ENCODE measurements at places on chromosomes 12 and 14.

DNA sequence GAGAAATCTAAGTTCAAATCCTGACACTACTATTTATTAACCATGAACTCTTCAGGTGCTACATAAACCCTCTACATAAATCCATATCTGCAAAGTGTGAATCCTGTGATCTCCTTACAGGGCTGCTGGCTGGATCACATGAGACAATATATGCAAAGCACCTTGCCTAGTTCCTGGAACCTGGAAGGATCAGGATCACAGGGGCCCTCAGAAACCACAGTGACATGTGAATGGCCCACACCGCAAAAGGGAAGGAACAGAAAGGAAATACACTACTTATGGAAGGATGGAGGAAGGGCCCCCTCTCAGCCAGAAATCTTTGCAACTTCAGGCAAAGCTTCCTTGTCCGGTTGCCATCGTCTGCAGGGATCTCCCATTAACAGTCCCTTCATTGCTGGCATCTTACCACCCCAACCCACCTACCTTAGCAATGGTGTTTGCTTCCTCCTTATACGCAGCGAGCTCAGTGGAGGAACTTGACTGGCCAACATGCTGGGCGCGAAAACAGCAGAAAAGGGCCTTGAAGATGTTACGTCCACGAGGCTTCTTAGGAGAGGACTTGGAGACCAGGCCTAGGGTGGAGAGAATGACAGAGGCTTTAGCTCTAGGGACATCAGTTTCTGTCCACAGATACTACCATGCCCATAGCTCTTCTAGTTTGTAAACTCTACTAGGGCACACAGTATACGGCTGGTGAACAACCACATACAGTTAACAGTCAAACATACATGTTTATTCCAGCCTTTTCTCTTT lies 10.7 kb upstream of the AVIL start:
- DNase-seq = no peak

DNA sequence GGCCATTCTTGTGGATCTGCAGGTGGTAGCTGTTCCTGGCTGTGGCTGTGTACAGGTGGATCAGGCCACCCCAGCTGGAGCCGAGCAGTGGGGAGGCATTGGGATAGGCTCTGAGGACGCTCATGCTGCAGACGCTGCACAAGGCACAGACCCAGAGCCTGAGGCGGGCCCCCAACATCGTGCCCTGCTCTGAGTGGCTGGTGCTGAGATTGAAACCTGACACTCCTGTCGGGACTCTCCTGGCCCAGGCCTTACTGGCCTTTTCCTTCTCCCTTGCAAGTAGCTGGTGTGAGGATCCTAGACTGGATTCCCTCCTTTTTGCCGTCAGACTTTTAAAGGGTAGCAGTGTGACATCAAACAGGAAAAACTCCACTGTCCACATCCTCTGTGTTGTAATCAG lies at the start of gene FGF23:
Gene FGF23 (minus strand): TSS at position 308 of the 400 bp plus-strand sequence. CDS start 130 bp downstream, at position 178.
- no peak for DNase-seq

- DNase-seq = no peak
Measured at GRCh38 chr14:31567655-31568054, 6.5 kb downstream of the NUBPL start.

DNA sequence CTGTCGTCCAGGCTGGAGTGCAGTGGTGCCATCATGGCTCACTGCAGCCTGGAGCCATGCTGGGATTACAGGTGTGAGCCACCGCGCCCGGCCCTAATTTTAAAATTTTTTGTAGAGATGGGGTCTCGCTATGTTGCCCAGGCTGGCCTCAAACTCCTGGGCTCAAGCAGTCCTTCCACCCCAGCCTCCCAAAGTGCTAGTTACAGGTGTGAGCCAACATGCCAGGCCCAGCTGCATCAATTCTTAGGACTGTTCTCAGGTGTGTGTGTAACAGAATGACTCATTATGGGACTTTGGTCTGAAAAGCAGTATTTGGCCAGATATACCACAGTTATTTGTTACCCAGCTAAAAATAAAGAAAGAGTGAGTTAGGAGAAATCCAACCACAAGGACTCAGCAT lies 17.4 kb downstream of the LETMD1 start:
- DNase-seq = no peak

DNA sequence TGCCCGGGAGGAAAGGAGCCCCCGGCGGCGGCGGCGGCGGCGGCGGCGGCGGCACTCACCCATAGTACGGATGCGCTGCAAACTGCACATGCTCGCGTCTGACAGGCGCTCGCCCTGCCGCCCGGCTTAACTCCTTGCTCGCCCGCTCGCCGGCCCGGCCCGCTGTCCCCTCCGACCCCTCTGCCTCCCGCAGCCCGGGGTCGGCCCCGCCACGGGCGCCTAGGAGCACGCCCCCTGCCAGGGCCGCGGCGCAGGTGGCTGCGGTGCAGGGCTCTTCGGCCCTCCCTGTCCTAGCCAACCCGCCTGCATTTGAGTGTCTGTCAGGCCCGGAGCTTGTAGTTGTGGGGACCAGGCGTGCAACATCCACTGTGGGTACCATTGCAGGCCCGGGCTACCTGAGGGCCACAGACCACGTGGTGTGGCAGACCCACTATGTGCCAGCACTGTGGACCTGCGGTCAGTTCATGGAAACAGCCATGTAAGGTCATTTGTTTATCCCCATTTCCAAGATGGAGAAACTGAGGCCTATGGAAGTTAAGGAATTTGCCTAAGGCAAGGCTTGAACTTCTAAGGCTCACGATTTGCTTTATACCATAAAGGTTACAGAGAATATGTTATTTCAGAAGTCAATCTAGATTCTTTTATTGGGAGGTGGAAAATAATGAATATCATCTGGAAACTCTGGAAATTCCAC lies 17.6 kb upstream of the PLEKHH1 start:
- DNase-seq = no peak

- no peak for DNase-seq
Measured at GRCh38 chr12:24861766-24862540, 86.9 kb downstream of the BCAT1 start.

- no peak for DNase-seq
Measured at GRCh38 chr14:63535918-63536317, 7.3 kb downstream of the PPP2R5E start.

- no peak for DNase-seq
Measured at GRCh38 chr14:100711493-100711892, 15.2 kb upstream of the DLK1 start.

- no peak for DNase-seq
Measured at GRCh38 chr14:27040552-27040951, 442.7 kb upstream of the NOVA1 start.

DNA sequence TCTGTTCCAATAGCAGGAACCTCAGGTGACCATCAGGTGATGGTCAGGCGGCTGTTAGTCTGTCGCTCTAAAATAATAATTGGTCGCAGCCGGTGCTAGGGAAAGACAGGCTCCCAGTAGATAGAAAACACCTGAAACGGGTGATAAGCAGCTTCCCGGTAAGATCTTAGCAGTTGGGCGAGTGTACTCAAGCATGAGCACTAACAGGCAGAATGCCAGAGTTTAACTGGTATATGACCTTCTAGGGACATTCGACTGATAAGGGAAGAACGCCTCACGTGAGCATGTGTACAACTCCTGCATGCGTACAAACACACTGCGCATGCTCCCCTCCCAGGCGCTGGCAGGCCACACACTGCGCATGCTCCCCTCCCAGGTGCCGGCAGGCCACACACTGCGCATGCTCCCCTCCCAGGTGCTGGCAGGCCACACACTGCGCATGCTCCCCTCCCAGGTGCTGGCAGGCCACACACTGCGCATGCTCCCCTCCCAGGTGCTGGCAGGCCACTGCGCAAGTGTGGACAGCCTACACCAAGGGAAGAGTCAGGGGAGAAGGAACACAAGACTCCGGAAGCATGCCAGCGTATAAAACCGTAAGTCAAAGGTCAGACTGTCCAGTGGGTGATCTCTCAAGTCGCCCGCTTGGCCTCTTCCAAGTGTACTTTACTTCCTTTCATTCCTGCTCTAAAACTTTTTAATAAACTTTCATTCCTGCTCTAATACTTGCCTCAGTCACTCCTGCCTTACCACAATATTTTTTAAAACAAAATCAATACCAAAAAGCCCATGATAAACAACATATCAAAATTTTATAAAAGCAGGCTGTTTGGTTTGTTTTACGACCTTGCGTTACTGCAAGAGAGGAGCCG lies 24.5 kb downstream of the GPRC5D start:
- DNase-seq = peak; percentile 73

DNA sequence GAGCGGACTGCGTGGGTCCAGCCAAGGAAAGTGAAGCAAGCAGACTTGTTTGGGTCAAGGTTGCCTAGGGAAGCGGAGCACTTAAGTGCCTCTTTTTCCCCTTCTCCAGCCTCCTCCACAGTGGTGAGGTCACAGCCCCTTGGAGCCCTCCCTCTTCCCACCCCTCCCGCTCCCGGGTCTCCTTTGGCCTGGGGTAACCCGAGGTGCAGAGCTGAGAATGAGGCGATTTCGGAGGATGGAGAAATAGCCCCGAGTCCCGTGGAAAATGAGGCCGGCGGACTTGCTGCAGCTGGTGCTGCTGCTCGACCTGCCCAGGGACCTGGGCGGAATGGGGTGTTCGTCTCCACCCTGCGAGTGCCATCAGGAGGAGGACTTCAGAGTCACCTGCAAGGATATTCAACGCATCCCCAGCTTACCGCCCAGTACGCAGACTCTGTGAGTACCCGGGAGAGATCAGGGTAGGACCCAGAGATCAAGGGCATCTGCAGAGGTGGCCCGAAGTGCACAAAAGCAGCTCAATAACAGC lies at the start of gene TSHR:
Gene TSHR (plus strand): TSS at position 206 of the 526 bp plus-strand sequence. CDS start 60 bp downstream, at position 266.
- DNase-seq = no peak

GRCh38 chr14:24300326-24300980 lies 803 bp downstream of the NOP9 start:
- no peak for DNase-seq

GRCh38 chr12:112182499-112182898 lies 57.1 kb downstream of the TRAFD1 start:
- no peak for DNase-seq

DNA sequence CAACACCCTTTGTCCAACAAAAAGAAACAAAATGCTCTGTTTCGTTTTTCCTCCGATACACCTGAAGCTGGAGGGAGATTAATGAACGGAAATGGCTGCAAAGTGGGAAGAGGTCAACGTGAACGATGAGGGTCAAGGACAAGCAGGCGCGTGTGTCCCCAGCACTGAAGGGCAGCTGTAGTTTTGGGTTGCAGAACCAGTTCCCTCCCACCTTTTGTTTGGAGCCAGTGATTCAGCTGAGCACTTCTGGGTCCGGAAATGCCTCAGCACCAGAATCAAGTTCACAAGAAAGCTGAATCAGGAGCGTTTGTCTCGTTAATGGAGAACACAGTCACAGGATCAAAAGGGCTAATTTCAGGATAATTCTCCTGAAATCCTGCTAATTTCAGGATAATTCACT lies 51.1 kb upstream of the PWP1 start:
- DNase-seq = no peak

DNA sequence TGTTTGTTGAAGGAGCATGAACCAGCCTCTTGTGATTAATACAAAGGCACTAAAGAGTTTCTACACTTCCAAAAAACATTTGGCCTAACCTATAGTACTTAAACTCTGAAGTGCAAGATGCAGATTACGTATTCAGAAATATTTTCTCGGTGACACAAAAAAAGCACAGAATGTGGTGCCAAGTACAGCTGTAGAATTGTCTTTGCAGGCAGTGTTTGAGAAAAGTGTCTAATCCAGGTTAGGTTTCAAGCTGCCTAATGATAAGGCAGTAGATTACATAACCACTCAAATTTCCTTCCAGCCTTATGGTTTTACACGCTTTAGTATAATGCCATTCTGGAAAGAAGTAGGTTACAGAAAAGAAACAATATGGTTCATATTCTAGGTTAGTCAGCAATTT lies 205.2 kb downstream of the KLHL28 start:
- DNase-seq = no peak

- DNase-seq = no peak
Measured at GRCh38 chr14:68014771-68015170, 195.2 kb downstream of the RAD51B start.

DNA sequence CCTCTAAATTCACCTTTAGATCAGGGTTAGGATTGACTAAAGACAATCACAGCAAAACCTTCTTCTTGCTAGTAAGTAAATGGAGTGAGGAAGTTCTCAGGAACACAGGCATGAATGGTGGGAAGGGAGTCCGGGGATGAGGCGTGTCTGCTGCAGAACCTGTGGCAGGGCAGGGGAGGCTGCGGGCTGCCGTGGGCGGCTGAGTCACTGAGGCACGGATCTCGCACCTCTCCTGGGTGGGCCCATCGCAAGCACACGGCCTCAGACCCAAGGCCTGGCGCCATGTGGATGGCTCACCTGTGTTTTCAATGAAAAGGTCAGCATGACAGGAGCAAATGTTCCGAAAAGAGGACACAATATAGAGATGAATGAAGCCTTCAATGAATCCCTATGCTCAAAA lies 85.4 kb downstream of the PIWIL1 start:
- DNase-seq = no peak

DNA sequence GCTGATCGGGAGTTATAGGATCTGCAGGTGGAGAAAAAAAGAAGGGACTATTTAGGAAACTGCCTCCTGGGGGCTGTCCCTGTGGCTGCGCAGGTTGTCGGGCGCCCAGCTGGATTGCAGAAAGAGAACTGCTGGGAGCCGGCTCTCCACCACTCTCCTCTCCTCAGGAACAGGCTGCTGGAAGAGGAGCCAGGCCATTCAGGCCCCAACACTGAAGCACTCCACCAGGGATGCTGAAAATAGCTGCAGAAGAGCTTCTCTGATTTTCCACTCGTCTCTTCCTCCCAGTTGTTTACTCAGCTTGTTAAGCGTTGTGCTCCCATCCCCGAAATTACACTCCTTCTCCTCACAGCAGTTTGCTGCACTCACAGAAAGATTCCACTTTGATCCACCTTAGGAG lies 347.3 kb downstream of the GLT1D1 start:
- no peak for DNase-seq

GRCh38 chr14:28751467-28752058 lies 15.0 kb upstream of the FOXG1 start:
- DNase-seq = no peak

DNA sequence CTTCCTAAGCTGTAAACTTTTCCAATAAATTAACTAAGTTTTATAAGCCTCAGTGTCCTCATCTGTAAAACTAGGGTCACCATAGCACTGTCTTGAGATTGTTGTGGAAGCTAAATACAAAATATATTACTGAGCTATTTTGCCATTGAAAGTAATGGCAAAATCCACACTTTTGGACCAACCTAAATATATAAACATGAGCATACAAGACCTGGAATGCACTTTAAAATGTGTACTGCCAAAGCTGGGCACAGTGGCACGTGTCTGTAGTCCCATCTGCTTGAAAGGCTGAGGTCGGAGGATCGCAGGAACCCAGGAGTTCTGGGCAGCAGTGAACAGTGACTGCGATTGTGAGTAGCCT lies 29.8 kb upstream of the SINHCAF start:
- no peak for DNase-seq

DNA sequence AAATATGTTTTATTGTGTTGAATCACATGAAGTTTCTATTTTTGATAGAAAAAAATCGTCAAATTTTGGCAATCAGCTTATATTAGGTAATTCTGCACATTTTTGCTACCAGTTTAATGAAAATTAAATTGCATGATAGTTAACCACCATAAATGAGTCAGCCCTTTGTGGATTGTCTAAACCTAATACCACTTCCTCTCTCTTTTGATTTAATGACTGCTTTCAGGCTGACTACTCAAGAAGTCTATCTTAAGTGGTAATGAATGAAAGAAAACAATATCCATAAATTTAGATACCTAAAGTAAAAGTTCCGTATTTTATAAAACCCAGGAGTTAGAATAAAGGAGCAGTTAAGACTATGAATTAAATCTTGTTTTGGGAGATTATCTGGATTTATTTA lies 450.5 kb downstream of the TMEM117 start:
- peak; percentile 1 for DNase-seq

All from CD4-positive, alpha-beta T cell treated with Interleukin-21 for 1 hour (primary cell).